ENCODE measurements at places on chromosomes 7 and 10.

DNA sequence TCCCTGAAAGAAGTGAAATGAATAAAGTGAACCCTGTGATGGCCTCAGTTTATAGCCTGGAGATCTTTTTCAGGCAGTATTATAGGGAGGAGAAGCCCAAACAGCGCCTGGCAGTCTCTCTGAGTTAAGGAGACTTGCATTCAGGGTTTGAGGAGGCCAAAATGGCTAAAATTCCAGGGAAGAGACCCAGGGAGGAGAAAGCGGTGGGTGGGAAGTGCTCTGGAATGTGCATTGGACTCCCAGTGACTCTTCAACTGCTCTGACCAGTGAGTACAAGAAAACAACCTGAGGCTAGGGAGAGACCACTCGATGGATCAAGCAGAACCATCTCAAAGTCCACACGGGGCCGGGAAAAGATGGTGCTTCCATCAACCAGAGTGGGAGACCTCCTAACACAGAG, 35.3 kb upstream of the EPHB6 start:
- DNase-seq = no peak

- no peak for DNase-seq
These were observed 320.2 kb downstream of the ELMO1 start for GRCh38 chr7:37128327-37129034.

GRCh38 chr10:125016611-125017202, 74.8 kb downstream of the ZRANB1 start:
- no peak for DNase-seq

GRCh38 chr7:139734395-139734794, 43.4 kb downstream of the HIPK2 start:
- DNase-seq = no peak

- DNase-seq = no peak
These were observed 51.7 kb upstream of the NCF1 start for GRCh38 chr7:74722153-74722552.

GRCh38 chr7:15977663-15978062, 291.2 kb upstream of the MEOX2 start:
- no peak for DNase-seq

DNA sequence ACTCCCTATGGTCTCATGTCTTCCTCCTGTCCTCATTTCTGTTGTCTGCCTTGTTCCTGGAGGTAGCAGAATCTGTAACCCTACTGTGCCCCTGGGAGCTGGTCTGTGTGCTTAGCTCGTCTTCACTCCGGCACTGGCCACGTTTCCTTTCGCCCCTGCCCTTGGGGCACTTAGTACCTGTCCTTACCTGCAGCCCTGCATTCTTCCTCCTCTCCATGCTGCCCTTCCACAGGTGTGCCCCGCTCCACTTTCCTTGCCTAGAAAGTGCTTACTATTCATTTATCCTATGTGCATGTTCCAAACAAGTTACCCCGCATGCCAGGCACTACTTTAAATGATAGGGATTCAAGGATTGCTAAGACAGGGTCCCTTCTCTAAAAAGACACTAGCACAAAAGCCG, 199.9 kb upstream of the ZMIZ1 start:
- no peak for DNase-seq

Data from GOT3 (cell line).